Neural progenitor cell (in vitro differentiated cells): ENCODE measurements at places on chromosomes 7 and 10.

GRCh38 chr7:97001656-97002554, 3.4 kb upstream of the DLX6 start:
- peak; percentile 69 for DNase-seq

GRCh38 chr10:3495281-3495680, 289.7 kb downstream of the KLF6 start:
- no peak for DNase-seq

DNA sequence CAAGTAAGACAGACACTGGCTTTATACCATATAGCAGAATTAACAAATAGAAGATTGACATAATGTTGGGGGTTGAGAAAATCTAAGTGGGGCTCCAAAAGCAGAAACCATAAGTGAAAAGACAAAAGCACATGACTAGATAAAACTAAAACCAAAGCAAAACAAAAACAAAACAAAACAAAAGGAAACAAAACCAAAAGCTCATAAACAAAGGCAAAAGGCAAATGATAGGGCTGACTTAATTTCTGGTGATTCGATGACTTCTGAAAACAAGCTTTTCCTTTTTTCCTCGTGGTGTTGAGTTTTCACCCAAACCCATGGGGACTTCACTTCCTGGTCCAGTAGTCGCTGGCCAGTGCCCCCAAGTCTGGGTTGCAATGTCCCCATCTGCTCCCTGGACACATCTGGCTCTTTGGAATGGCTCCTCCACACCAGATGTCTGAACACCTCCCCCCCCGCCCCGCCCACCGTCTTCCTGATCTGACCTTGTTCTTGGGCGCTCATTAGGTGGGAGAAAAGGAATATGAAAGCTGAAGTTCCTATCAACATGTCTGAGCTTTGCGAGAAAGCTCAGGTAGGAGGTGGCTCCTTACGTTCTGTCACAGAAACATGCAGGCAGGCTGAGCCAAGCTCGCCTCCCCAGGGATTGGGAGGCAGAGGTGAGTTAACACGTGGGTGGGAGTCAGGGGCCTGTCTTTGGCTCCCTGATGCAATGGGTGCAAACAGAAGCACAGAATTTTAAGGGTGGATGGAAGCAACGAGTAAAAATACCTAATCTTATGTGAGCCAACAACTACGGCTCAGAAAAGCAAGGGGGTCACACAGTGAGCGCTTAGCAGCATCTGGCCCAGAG, 121.0 kb downstream of the NEURL1 start:
- no peak for DNase-seq

- DNase-seq = no peak
Observed at GRCh38 chr10:102134416-102134815, 1.6 kb downstream of the PPRC1 start.

- no peak for DNase-seq
Observed at GRCh38 chr10:28981007-28981406, 303.7 kb downstream of the BAMBI start.

- DNase-seq = no peak
Observed at GRCh38 chr10:79007421-79008319, 61.1 kb upstream of the ZMIZ1 start.

- DNase-seq = no peak
Observed at GRCh38 chr7:45697576-45698136, 123.5 kb downstream of the ADCY1 start.

DNA sequence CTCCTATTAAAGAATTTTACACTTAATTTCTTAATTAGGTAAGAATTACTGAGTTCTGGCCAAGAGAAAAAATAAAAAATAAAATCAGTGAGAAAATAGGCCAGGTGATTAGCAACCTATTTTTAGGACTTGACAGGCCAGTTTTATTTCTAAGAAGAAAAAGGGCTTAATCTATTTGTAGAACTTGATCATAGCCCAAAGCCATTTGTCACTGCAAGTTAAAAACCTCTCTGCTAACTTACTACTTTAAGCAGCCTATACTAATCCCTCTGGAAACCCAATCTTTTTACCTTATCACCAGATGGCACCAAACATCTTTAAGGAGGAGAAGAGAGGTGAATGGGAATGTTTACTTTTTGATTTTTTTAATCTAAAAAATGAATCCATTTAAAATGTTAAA, 222.1 kb upstream of the RHOBTB1 start:
- no peak for DNase-seq

- no peak for DNase-seq
Observed at GRCh38 chr7:79287981-79288380, 165.5 kb downstream of the MAGI2 start.

DNA sequence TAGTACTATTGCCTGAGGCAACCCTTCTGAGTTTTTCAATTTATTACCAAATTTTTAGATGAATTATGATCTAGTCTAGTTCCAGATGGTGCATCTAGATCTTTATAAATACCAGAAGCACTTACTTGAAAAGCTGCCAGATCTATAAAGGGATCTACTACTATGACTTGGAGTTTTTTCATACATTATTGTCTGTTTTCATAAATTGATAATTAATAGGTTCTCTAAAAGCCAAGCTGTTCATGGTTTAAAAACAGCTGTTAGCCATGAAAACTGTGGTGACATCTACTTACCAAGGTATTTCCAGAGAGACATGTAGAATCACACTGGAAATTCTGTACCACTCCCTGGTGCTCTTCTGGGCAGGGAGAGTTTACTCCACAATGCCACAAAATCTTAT, 786.5 kb upstream of the C7orf33 start:
- DNase-seq = no peak

- no peak for DNase-seq
Observed at GRCh38 chr7:114943953-114944744, 22.3 kb downstream of the MDFIC start.

GRCh38 chr7:74069086-74069541, 14.5 kb upstream of the LIMK1 start:
- DNase-seq = no peak

- no peak for DNase-seq
Observed at GRCh38 chr10:15324113-15324512, 47.0 kb downstream of the FAM171A1 start.

GRCh38 chr10:10094691-10095090, 923.0 kb upstream of the CELF2 start:
- DNase-seq = no peak
